ENCODE measurements at places on chromosomes 3 and 15. TPM values are rescaled to one million over a fixed set of nuclear protein-coding genes. Genes with fewer than 3 reads are reported as not detected.

The STOML1 gene
- total RNA-seq: 7.1 TPM

The VILL gene
- total RNA-seq: 12.1 TPM

The ECT2 gene
- total RNA-seq: 40.6 TPM

The ADAMTS17 gene
- total RNA-seq: 0.49 TPM

The ANKUB1 gene
- total RNA-seq: not detected

The DUOXA1 gene
- total RNA-seq: 0.19 TPM

- no peaks in the 10 kb centered on the region for H3K36me3 ChIP-seq
- H3K4me1 ChIP-seq: no peaks in the 10 kb centered on the region
- no peak for DNase-seq
- no peaks in the 10 kb centered on the region for H3K27me3 ChIP-seq
These were observed 281.4 kb downstream of the ADAMTS17 start for GRCh38 chr15:100060276-100060926.

DNA sequence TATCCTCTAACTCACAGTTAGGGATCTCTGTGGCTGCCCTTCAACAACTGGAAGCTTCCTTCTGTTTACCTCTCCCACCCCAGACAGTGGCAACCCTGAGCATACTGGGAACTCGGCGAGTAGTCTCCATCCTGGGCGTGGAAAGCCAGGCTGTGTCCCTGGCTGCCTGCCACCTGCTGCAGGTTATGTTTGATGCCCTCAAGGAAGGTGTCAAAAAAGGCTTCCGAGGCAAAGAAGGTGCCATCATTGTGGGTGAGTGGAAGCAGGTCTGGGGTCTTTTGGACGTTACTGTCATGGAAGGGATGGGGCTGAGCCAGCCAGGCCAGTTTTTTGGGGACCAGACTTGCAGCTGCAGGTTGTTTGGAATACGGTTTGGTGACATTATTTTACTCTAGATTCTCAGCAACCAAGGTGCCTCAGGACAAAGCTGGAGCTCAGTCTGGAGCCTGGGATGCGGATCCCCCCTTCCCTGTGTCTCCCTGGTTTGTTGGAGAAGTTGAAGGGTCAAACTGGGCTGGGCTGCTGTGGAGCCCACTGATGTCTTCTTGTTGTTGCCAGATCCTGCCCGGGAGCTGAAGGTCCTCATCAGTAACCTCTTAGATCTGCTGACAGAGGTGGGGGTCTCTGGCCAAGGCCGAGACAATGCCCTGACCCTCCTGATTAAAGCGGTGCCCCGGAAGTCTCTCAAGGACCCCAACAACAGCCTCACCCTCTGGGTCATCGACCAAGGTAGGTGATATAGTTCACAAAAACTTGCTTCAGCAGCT, 7.5 kb downstream of the UNC45A start:
- no peaks in the 10 kb centered on the region for H3K4me1 ChIP-seq
- H3K27me3 ChIP-seq: no peaks in the 10 kb centered on the region
- no peak for DNase-seq
- peaks cover 42% of the 10 kb centered on the region for H3K36me3 ChIP-seq

DNA sequence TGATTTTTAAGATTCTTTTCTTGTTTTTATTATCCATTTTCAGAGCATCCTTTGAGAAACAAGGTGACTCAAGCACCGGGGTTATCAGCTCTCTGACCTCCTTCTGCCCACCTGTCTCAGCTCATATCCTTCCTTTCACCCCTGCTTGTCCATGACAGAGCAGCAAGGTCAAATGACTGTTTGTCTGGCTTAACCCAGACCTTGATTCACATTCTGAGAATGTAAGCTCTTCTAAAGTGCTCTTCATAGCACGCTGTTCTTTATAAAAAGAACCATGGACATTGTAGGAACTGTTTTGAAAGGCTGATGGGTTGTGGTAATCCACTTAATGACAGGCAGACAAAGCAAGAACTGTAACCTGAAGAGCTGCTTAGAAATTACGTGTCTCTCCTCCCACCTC, 122.5 kb downstream of the CHST2 start:
- no peaks in the 10 kb centered on the region for H3K36me3 ChIP-seq
- DNase-seq: no peak
- H3K27me3 ChIP-seq: no peaks in the 10 kb centered on the region
- H3K4me3 ChIP-seq: no peak overlapping the region

DNA sequence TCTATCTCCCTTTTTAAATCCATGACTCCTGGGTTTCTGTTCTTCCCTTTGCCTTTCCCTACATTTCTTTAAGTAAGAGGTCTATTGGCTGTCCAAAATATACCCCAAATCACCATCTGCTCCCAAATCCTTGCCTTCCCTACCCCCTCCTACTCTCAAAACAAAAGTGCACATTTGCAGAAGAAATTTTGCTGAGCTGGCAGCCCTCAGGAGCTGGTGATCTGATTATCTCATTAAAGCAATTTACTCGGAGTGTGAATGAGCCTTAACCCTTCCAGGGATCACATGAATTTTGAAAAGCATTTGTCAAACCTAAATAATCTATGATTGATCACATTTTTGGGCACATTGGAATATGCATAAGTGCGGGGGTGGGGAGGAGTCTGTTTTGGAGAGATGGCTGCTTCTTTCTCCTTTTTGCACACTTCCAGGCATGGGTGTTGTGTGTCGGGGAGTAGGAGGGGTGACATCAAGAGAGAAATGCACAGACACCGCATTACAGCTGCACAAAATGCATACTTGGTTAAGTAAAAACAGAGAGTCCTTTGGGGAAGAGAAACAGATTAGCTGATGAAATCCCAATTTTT, 892.6 kb downstream of the TUSC7 start:
- H3K27ac ChIP-seq: no peak overlapping the region
- no peaks in the 10 kb centered on the region for H3K36me3 ChIP-seq
- no peaks in the 10 kb centered on the region for H3K4me1 ChIP-seq
- no peaks in the 10 kb centered on the region for H3K27me3 ChIP-seq
- H3K4me3 ChIP-seq: no peak overlapping the region
- no peak for DNase-seq

DNA sequence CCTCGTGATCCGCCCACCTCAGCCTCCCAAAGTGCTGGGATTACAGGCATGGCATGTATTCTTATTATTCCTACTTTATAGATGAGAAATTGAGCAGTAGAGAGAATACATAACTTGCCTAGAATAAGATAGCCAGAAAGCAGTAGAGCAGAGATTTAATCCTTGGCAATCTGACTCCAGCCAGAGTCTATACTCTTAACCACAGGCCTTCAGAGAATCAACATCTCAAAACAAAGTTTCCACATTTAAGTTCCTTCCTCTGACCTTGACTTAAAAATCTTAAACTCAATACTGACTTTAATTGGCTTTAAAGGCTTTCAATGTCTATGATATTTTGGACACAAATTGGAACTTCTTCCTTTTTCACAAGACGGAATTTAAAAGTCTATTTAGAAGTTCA, 37.1 kb downstream of the ZNF106 start:
- no peaks in the 10 kb centered on the region for H3K27me3 ChIP-seq
- peaks cover 26% of the 10 kb centered on the region for H3K36me3 ChIP-seq
- no peak overlapping the region for H3K27ac ChIP-seq
- no peak overlapping the region for H3K4me3 ChIP-seq

GRCh38 chr3:120645083-120645845, 36.8 kb downstream of the HGD start:
- peaks cover 2% of the 10 kb centered on the region for H3K4me1 ChIP-seq
- H3K27ac ChIP-seq: no peak overlapping the region
- H3K27me3 ChIP-seq: no peaks in the 10 kb centered on the region
- H3K4me3 ChIP-seq: no peak overlapping the region

DNA sequence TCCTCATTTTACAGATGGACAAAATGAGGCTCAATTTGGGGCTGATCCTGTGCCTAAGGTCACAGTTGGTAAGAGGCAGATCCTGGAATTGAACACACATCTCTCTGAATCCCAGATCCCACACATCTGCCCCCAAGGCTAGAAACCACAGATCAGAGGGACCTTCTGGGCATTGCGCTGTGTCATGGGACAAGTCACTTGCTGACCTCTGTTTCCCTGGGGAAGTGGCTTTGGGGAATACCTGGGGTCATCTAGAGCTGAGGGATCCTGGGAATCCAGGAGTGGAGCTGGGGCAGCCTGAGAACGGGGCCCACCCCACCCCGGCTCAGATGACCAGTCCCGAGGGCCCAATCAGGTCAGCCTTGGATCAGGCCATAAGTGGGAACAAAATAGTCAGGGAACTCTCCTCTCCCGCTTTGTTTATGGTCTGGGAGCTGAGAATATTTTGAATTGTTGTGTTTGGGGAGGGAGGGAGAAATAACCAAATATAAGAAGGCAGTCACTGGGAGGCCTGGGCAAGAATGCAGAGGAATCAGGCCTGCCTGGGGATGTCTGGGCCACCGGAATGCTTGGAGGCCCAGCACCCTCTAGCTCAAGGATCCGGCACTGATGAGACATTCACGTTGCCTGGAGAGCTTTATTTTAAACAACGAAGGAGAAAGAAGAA, 8.8 kb upstream of the SLC6A6 start:
- peaks cover 11% of the 10 kb centered on the region for H3K4me1 ChIP-seq
- H3K36me3 ChIP-seq: no peaks in the 10 kb centered on the region
- no peak overlapping the region for H3K27ac ChIP-seq
- no peak overlapping the region for H3K4me3 ChIP-seq
- H3K27me3 ChIP-seq: no peaks in the 10 kb centered on the region

DNA sequence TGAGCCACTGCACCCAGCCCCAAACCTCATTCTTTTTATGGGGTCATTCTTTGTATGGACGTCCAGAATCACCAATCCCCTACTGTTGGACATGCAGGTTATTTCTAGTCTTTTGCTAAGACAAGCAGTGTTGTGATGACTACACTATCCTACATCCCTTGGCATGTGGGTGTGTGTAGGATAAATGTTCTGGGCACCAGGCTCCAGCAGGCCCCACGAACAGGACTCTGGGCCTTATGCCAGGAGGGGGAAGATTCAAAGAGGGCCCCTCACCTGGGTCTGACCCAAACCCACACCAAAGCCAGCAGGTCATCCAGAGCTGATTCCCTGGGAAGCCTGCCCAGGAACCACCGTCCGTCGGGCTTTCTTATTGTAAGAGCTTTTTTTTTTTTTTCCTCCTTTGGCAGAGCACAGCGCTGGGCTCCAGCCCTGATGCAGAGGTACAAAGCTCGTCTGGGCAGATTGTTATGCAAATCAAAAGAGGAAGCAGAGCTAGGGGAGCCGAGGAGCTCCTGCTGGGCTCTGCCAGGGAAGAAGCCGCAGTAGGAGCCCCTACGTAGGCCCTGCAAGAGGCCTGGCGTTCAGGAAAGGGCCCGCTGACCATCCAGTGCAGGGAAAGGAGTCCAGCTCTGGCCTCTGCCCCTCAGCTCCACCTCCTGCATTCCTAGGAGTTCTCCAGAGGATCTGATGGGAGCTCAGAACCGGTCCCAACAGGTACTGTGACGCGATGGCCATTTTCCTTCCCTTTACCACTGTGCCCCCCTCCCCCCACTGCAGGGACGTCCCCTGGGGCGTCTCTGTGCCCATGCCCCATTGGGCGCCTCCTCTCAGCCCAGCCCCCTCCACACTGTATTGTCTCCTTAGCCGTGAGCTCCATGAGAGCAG, 29.0 kb upstream of the FURIN start:
- DNase-seq: peak; percentile 75
- peak overlapping the region; percentile 92 for H3K27ac ChIP-seq
- no peaks in the 10 kb centered on the region for H3K27me3 ChIP-seq
- H3K4me3 ChIP-seq: peak overlapping the region; percentile 80
- peaks cover 15% of the 10 kb centered on the region for H3K36me3 ChIP-seq

DNA sequence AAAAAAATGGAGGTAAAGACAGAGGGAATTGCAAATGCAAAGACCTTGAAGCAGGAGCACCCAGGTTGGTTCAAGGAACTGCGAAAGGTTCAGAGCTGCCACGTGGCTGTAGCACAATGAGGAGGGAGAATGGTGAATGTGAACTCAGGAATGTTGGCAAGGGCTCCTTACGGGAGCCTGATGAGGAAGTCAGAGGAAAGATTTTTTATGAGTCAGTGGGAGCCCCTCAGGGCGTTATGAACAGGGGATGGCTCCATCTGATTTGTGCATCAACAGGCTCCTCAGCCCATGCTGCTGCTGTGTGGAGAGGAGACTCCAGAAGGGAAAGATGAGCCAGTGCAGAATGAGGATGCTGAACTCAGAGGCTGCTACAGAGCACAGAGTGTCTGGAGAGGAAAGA, 194.4 kb downstream of the ARRDC4 start:
- no peaks in the 10 kb centered on the region for H3K36me3 ChIP-seq
- no peaks in the 10 kb centered on the region for H3K27me3 ChIP-seq
- H3K4me1 ChIP-seq: peaks cover 10% of the 10 kb centered on the region
- no peak overlapping the region for H3K4me3 ChIP-seq
- DNase-seq: no peak
- H3K27ac ChIP-seq: no peak overlapping the region

- no peak overlapping the region for H3K4me3 ChIP-seq
- H3K36me3 ChIP-seq: no peaks in the 10 kb centered on the region
- peaks cover 20% of the 10 kb centered on the region for H3K4me1 ChIP-seq
These were observed 89.7 kb upstream of the FGF12 start for GRCh38 chr3:192817053-192817452.

GRCh38 chr3:126731044-126731443, 27.0 kb downstream of the CHCHD6 start:
- DNase-seq: no peak
- H3K27ac ChIP-seq: no peak overlapping the region
- peaks cover 6% of the 10 kb centered on the region for H3K4me1 ChIP-seq
- H3K4me3 ChIP-seq: no peak overlapping the region
- peaks cover 54% of the 10 kb centered on the region for H3K36me3 ChIP-seq
- H3K27me3 ChIP-seq: no peaks in the 10 kb centered on the region

DNA sequence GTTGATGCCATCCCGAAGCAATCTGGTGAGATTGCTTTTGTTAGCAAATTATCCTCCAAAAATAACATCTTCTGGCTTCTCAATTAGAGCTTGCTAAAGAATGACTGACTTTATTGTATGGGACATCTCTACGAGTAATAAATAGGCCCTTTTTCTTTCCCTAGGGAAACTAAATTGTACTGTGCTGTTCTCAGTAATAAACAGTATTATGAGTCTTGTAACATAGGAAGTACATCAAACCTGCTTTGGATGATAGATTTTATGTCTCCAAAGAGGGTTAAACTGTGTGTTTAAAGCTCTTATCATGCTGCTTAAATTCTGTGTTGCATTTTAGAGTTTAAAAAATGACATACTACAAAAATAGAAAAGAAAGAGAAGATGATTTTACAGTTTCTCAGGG, 153.4 kb upstream of the THRB start:
- no peaks in the 10 kb centered on the region for H3K4me1 ChIP-seq
- DNase-seq: no peak
- no peaks in the 10 kb centered on the region for H3K36me3 ChIP-seq

DNA sequence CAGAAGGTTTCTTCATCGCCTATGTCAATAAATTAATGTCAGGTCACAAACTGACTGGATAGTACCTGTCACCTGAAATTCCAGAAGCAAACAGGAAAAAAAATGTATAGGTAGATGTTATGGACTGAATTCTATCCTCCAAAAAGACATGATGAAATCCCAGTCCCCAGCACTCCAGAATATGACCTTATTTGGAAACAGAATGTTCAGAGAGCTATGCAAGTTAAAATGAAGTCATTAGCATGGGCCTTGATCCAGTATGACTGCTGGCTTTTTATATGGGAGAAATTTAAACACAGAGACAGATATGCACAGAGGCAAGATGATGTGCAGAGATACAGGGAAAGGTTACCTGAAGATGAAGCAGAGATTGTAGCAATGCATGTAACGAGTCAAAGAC, 953.4 kb downstream of the ZPLD1 start:
- H3K4me3 ChIP-seq: no peak overlapping the region
- DNase-seq: no peak
- no peaks in the 10 kb centered on the region for H3K27me3 ChIP-seq
- H3K4me1 ChIP-seq: no peaks in the 10 kb centered on the region
- no peaks in the 10 kb centered on the region for H3K36me3 ChIP-seq

- no peak overlapping the region for H3K4me3 ChIP-seq
- H3K27me3 ChIP-seq: peaks cover 3% of the 10 kb centered on the region
- H3K4me1 ChIP-seq: no peaks in the 10 kb centered on the region
- H3K27ac ChIP-seq: no peak overlapping the region
These were observed 26.6 kb upstream of the SLMAP start for GRCh38 chr3:57729334-57730045.
